ENCODE measurements at places on chromosomes 6 and 20. TPM values are rescaled to one million over a fixed set of nuclear protein-coding genes. Genes with fewer than 3 reads are reported as not detected.

DNA sequence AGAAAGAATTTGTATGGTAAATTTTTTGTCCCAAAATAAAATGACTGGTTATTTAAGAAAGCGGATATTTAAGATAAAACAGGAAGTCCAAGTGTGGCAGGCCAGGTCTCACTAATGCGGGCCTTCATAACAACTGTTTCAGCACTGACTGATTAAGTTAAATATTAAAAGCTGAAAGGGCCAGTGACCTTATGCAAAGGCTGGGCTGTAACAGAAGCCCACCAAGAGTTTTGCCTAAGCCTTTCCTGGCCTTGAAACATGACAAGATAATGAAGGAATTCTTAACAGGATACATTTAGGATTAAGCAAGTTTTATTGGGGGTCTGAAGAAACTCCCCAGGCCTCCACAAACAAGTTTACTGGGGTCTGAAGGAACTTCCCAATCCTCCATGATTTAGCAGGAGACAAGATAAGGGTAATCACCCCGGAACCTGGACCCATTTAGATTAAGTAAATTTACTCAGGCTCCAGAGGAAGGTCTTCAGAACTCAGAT, 36.3 kb downstream of the ZNF133 start:
- DNase-seq = no peak

DNA sequence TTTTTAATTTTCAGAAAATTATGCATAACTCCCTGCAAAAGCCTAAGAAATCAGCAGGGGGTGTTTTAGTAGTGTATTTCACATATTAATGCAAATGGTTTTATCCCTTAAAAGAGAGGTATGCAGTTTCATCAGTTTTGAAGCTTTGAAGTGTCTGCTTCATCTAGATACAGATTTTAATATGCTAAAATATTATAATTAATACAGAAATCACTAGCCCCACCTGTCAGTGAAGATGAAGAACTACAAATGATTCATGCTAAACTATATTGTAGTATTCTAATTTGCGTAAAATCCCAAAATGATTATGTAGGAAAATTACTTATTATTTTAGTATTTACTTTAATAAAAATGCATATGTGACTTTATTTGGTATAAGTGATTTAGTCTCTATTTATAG, 2.9 kb upstream of the TFB1M start:
- DNase-seq = no peak

DNA sequence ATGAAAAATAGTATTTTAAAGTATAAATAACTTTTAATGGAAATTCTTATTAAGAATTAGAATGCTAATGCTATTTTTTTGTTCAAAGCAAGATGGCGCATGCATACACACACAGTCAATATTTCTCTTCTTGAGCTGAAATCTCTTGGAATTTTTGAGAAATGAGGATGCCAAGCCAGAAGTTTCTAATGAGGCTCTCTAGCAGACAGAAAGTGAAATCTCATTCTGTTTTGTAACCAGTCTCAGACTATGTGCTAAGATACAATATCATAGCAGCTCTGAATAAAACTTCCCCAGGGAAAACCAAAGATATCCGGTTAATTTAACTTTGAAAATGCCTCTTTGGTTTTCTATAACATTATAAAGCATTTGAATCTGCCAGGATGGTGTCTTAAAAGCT, 97.2 kb upstream of the HDAC2 start:
- DNase-seq = peak; percentile 66

DNA sequence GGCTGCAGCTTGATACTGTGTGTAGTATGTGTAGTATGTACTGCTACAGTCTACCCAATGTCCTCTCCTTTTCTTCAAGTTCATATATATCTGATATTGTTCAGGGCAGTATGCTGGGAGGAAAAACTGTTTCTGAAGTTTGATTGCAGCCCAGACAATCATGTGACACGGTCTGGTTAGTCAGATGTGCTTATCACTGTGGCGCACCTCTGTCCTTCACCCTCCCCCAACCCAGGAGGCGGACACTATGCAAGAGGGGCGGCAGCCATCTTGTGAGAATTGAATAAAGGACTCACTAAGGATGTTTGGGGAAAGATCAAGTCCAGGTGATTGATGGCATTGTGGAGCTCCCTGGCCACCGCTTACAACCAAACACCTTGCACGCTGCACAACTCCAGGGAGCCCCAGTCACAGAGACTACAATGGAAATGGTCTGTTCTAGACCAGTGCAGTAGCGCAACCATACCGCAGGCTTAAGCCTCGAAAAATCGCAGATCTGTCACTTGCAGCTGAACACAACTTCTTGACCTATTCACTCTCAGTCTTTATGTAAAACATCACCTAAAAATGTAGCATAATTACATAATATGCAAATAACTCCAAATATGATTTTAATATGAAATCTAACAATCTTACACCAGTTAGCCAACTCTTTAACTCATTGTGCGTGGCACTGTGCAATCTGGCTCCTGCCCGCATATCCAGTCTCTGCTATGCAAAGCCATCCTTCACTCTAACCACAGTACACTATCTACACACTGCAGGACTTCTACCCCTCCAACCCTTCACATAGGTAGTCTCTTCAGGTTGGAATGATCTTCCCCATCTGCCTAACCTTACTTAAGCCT, 79.3 kb downstream of the VGLL2 start:
- DNase-seq = no peak

Gene TMEM181
- polyA plus RNA-seq = 18.8 TPM

DNA sequence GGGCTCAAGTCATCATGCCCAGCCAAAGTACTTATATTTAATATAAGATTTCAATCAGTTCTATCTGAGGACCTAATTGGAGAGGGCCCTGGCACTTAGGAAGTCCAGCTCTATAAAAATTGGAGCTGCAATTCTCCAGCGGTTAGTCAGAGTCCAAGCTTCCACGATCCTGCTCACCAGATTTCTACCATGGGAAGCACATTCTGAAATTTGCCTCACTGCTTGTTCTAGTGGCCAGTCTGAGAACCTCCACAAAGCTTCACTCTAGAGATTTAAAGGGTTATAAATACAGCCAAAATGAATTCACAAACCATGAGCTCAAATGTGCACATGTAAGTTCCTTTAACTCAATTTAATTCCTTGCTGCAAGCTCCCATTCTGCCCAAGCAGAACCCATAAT, 33.5 kb downstream of the PNLDC1 start:
- DNase-seq = no peak

GRCh38 chr6:75171986-75172385, 33.9 kb downstream of the COL12A1 start:
- no peak for DNase-seq

Gene ZFP57
- polyA plus RNA-seq = 0.14 TPM

Gene APCDD1L
- 6.8 TPM for polyA plus RNA-seq

Gene ATP9A
- polyA plus RNA-seq = 57.7 TPM

Gene GGTLC1
- polyA plus RNA-seq = not detected

DNA sequence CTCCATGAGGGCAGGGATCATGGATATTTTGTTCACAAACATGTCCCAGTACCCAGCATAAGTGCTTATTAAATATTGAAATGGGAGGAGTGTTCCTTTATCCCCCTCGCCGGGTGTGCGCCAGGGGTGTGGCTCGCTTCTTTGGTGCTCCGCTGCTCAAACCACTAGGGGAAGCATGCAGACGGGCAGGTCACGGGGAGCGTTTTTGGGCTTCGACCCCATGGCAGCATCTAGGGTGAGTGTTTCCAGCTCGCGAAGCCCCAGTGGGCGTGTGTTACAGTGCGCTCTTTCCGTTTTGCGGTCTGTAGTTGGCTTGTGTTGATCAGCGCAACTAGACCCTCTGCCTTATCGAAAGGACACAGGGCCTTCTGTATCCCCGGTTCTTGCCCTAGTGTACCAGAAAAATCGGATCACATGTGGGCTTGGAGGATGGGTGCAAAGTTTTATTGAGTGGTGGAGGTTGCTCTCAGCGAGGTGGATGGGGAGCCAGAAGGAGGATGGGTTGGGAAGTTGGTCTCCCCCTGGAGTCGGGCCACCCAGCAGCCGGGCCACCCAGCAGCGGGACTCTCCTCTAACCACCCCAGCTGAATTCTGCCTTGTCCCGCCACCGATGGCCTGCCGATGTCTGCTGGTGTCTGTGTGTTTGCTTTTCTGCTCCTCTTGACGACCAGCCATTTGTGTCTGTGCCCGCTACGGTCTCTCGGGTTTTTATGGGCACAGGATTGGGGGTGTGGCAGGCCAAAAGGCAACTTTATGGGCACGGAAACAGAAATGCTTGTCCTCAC, 43.2 kb upstream of the OGFRL1 start:
- no peak for DNase-seq

Gene TSHZ2
- polyA plus RNA-seq = 16.5 TPM

DNA sequence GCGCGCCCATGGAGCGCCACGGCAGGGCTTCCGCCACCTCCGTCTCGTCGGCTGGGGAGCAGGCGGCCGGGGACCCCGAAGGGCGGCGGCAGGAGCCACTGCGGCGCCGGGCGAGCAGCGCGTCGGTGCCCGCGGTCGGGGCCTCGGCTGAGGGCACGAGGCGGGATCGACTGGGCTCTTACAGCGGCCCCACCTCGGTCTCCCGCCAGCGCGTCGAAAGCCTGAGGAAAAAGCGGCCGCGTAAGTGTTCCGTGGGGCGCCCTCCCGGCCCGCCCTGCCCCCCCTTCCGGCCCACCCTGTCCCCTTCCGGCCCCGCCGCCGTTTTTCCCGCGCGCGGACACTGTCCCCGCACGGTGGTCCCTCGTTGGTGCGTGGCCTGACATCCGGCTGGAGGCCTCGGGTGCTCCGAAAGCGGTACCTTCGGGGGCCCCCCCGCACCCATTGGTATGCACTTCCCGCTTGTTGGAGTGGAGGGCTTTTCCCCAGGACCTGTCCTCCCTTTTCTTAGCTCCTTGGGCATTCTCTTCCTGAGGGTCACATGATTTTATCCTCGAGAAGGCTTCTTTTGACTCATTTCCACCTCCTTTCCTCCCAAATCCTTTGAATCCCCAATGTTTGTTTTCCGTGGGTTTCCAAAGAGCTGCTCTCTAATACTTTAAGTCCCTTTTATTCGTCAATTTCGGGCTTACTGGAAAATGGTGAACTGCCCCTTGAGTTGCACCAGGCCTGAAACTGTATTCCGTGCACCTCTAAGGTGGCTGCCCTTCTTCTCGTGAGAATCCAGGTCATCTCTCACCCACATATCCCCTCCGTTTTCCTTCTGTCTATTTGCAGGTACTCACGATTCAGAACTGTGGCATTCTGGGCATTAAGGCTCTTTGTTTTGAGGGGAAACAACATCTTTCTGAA, 556 bp downstream of the PANK2 start:
- peak; percentile 41 for DNase-seq

Gene RALGAPA2
- 8.1 TPM for polyA plus RNA-seq

- DNase-seq = no peak
Observed at GRCh38 chr6:131660195-131660594, 23.1 kb downstream of the ENPP3 start.

- DNase-seq = no peak
Observed at GRCh38 chr20:63641146-63641791, 12.0 kb downstream of the STMN3 start.

Gene LY86
- 1.9 TPM for polyA plus RNA-seq

GRCh38 chr20:50186151-50186885, 4.3 kb upstream of the CEBPB start:
- peak; percentile 89 for DNase-seq

DNA sequence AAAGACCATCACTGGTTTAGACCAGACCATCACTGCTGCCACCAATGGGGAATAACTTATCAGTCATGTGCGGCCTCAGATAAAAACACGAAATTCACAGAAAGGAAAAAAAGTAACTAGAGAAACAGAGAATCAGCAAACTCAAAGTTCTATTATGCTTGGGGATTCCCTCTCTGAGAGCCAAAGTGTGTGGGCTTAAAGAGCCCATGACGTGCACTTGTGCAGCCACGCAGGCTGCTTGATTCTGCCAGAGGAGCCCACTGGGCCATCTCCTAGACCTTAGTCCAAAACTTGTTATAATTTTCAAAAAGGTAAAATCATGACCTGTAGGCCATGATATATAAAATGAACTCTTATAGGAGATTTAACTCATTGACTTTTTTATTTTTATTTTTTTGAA, 15.2 kb downstream of the RAB44 start:
- DNase-seq = no peak

Gene VNN1
- polyA plus RNA-seq = 0.38 TPM

Gene RNF182
- polyA plus RNA-seq = 0.67 TPM

GRCh38 chr6:16441262-16441661, 202.9 kb downstream of the GMPR start:
- no peak for DNase-seq

All from muscle of arm (tissue), 14 donors.